NB4 (cell line): ENCODE measurements at places on chromosomes 1 and 21.
A peak's percentile ranks its signal among the peaks of the same experiment; 100 is the strongest.

- no peak for DNase-seq
Observed at GRCh38 chr1:28416509-28417194, 47.1 kb downstream of the PHACTR4 start.

- DNase-seq, result peak; percentile 93
Observed at GRCh38 chr1:109615879-109616278, 3.5 kb downstream of the GNAT2 start.

- peak; percentile 49 for DNase-seq
Observed at GRCh38 chr21:38126666-38127303, 130.0 kb upstream of the KCNJ15 start.

GRCh38 chr1:4129693-4130092, 229.6 kb upstream of the C1orf174 start:
- no peak for DNase-seq

GRCh38 chr1:60621368-60621851, 461.0 kb upstream of the NFIA start:
- no peak for DNase-seq

DNA sequence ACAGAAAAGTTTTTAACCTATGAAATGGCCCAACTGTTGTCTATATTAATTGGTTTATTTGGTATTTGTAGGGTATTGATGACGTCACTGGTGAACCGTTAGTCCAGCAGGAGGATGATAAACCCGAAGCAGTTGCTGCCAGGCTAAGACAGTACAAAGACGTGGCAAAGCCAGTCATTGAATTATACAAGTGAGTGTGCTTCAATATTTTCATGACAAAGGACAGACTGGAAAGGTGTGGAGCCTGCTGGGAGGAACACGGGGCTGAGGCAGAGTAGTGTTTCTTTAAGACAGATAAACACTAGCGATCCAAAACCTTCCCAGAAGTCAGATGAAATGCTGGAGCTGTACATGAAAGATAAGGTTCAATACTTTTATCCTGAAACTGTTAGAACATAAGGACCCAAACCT, 76.7 kb downstream of the AK4 start:
- DNase-seq, result no peak

DNA sequence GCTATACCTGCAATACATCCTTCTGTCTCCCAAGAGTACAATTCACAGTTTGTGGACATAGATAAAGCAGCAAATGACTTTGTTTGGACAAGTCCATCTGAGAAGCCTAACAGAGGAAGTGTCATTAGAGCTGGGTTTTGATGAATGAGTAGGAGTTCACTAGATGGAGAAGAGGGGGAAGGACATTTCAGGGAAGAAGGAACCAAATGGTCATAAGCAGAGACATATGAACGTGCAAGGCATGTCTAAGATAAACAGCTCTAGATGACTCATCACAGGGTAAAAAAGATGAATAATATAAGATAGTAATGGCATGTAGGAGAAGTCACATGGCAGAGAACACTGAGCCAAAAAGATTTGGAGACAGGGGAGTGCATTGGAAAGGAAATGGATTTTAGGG, 54.5 kb downstream of the HMGB4 start:
- DNase-seq, result peak; percentile 2

- DNase-seq, result no peak
Observed at GRCh38 chr1:169024800-169025271, 81.7 kb upstream of the ATP1B1 start.

GRCh38 chr1:99675292-99675691, 29.4 kb downstream of the PALMD start:
- DNase-seq, result no peak

GRCh38 chr1:32350785-32351398, 11.4 kb downstream of the FAM229A start:
- peak; percentile 72 for DNase-seq

DNA sequence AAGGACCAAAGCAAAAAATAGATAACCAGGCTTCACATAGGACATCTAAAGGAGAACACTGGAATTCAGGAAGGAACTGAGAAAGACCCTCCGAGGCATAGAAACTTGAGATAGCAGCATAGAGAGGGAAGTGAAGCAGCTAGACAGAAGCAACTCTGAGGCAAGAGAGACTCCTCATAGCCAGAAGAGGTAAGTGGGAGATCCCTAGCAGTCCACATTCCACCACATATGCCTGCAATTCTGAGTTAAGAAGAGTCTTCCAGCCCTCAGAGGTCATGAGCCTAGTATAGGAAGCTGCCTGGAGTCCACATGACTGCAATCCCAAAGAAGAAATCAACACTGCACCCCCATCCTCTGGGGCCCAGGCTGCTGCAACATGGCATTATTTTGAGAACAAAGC, 13.9 kb upstream of the FGGY start:
- no peak for DNase-seq

- no peak for DNase-seq
Observed at GRCh38 chr1:1797731-1798341, 19.6 kb upstream of the NADK start.

DNA sequence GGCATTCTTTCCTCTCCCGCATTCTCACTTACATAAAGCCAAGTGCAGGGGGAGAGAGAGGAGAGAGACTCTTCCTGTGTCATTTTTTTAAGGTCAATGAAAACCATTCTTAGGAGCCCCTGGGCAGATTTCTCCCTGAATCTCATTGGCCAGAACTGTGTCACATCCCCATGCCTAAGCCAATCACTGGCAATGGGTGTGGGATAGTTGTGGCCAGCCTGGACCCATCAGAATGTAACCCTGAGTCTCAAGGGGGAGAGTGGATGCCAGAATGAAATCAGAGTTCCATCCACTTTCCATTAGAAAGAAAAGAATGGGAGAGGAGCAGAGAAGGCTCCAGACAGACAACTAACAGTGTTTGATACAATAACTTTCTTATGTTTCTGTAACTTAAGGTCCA, 31.2 kb upstream of the COQ8A start:
- no peak for DNase-seq

DNA sequence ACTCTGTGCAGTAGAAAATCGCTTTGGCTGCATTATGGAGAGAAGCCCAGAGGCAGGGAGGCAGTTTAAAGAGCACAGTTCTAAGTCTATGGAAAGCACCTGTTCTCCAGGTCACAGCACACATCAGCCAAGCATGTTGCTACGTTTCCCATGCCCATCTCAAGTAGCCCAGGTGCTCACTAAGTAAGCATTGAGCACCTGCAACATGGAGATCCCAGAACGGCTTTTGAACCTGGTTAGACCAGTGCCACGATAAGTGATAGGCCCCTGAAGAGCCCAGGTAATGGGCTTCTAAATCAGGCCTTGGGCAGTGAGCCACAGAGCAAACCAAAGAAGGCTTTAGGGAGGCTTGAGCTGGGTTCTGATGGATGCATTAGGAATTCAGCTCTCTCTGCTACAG, 186.2 kb downstream of the C1orf94 start:
- no peak for DNase-seq

DNA sequence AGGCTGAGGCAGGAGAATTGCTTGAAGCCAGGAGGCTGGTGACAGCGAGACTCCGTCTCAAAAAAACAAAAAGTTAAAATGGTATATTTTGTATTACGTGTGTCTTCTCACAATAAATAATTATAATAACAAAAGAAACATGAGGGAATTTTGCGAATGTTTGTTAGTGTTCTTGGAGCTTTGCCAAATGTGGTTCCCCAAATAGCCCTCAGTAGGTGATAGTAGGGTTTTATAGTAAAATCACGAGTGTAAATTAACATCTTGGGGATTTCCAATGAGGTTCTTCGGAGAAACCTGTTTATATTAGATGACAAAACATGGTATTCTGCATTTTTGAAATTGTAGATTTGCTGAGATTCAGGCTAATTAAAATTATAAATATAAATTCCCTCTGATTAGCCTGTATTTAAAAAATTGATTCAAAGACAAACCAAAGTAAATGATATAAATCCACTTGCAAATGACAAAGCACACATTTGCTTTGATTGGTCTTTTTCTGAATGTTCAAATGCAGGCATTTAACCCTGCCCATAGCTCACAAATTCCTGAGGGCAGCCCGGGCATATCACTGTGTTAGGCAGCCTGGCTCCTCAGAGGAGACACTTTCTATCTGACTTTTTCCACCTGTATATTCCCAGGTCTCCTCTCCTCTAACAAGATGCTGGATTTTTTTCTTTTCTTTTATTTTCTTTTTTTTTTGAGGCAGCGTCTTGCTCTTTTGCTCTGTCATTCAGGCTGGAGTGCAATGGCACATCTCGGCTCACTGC, 50.3 kb upstream of the TSNAX start:
- no peak for DNase-seq

DNA sequence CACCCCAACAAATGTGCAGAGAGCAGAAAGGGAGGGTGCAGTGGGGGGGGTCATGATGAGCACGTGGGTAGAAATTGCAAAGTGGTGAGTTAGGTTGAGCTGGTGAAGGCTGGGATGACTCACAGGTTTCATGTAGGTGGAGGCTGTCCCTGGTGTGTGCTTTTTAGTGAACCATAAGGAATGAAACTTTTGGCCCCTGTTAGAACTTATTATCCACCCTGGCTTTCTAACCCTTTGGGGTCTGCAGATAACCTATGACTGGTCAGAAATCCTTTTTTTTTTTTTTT, 46.9 kb downstream of the DOP1B start:
- DNase-seq, result peak; percentile 62

DNA sequence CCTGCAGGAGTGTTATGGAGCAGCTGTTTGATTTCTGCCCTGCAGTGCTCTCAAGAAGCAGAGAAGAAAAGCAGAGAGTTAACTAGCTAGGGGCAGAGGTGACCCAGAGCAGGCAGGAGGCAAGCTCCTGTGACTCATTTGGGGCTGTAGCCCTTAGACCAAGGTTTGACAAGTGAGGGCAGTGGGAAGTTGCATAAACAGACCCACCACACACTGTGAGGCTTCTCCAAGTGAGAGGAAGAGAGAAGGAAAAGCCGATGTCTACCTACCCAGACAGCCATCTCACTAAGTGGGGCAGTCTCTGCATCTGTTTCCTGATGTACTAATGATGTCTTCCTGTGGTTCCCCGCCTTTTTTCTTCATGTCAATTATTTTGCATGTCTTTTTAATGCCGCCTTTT, 159.9 kb upstream of the NR5A2 start:
- peak; percentile 80 for DNase-seq

DNA sequence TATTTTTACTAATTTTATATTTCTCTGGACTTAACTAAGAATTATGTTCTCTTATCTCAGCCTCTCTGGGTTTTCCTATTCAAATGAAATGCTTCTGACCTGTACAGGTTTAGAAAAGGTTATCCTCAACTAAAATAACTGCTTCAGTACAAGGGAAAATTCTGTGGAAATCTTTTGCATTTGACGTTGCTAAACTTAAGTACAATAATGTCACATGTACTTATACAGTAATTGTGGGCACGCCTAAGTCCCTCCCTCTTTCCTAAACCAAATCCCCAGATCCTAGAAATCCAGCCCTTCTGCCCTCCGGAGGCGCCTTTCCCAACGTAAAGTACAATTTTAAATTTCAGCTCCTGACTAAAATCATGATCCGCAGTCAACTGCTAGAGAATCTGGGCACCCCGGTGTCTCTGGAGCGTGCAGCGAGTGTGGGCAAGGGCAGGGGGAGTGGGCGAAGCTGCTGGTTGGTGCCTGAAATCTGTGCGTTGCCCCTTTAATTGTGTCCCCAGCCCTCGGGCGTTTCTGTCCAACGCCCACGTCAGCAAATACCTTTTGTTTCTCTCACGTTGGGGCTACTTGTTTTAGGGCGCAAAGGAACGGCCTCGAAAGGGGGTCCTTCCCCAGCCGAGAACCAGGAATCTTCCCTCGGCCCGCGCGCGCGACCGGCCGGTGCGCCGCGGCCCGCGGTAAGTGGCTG, at the start of gene ZBTB8A:
Gene ZBTB8A (plus strand): TSS at position 541 of the 697 bp plus-strand sequence. CDS start 53,505 bp downstream, outside the sequence.
- DNase-seq, result peak; percentile 52

GRCh38 chr1:179298952-179299351, 5.4 kb downstream of the SOAT1 start:
- no peak for DNase-seq

- no peak for DNase-seq
Observed at GRCh38 chr1:169141356-169141755, 34.9 kb downstream of the ATP1B1 start.

DNA sequence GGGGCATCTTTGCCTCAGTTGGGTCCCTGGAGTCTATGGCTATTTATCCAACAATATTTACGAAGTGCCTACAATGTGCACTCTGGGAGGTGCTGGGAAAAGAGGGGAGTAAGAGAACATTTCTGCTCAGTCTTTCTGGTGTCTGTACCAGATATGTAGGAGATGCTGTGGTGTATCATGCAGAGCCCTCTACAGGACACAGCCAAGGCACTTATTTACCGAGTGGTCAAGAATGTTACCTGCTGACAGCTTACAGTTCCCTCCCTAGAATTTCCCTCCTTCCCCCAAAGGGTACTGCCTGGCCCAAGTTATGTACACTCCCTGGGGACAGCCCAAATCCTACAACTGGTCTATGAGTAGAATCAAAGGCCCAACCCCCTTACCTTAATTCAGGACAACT, 177.7 kb downstream of the C1orf94 start:
- DNase-seq, result no peak

DNA sequence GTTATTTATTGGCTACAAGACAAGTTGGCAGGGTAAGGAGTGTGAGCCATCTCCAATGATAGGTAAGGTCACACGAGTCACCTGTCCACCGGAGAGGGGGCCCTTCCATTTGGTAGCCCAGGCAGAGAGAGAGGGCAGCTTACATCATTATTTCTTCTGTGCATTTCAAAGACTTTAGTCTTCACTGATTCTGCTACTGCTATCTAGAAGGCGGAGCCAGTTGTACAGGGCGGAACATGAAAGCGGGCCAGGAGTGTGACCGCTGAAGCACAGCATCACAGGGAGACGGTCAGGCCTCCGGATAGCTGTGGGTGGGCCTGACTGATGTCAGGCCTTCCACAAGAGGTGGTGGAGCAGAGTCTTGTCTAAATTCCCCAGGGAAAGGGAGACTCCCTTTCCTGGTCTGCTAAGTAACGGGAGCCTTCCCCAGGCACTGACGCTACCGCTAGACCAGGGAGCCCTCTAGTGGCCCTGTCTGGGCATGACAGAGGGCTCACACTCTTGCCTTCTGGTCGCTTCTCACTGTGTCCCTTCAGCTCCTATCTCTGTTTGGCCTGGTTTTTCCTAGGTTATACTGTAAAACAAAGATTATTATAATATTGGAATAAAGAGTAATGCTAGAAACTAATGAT, 36.7 kb downstream of the ZNF695 start:
- peak; percentile 63 for DNase-seq

- peak; percentile 51 for DNase-seq
Observed at GRCh38 chr1:47755101-47755990, 241.8 kb downstream of the TRABD2B start.

DNA sequence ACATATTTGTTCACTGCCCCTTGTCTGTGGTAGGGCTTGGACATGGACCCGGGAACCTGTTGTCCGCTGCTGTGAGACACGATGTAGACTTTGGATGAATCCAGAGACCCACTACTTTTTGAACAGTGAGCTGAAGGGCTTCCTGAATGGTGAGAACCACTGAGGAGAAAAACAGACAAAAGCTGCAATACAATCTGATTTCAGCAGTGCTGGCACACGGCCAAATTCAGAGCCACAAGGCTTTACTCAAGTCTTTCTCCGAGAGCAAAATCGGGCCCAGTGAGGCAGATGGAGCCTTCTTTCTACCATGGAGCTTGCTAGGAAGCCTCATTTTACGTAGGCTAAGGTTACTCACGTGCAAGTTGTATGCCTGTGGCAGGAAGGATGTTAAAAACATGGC, 197.6 kb downstream of the SIPA1L2 start:
- DNase-seq, result no peak
